Stimulated activated CD8-positive, alpha-beta memory T cell treated with anti-CD3 and anti-CD28 coated beads, Interleukin-7, amount 100 ng/mL, for 1 hour (primary cell): ENCODE measurements at places on chromosomes 4 and X.

GRCh38 chr4:145545538-145546174 is 64.0 kb downstream of the SMAD1 start:
- no peak for DNase-seq

DNA sequence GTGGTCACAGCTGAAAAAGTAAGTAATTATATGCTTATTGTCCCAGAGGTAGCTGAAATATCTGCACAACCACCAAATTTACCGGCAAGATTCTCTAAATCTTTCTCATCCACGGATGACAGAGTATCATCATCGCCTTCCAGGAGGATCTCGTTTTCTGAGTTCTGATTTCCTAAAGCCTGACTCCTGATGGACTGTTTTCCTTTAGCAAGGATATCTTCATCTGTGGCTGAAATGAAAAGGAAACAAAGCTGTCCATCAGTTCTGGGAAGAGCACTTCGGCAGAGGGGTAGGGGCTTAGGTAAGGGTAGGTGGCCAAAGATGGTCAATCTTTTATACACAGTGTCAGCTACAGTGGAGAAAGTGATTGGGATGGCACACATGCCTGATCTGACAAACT is 8.7 kb downstream of the MAB21L2 start:
- no peak for DNase-seq

DNA sequence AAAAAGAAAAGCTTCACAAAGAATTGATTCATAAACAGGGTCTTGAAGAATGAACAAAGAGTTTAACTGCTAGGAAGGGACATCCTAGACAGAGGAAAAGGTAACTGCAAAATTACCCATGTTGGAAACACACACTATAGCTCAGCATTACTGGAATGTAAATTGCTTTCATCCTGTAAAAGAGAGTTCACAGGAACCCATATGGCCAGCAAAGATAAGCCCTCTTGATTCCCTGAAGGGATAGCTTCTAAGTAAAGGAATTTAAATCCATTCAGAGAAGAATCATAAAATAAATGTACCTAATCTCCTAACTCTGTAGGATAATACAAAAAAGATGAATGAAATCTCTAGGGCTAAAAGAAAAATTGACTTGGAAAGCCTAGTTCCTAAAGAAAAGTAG is 107.1 kb upstream of the INTU start:
- no peak for DNase-seq

GRCh38 chrX:21295246-21295820 is 78.9 kb upstream of the CNKSR2 start:
- no peak for DNase-seq

GRCh38 chr4:170248576-170248975 is 158.8 kb upstream of the AADAT start:
- DNase-seq, result no peak

DNA sequence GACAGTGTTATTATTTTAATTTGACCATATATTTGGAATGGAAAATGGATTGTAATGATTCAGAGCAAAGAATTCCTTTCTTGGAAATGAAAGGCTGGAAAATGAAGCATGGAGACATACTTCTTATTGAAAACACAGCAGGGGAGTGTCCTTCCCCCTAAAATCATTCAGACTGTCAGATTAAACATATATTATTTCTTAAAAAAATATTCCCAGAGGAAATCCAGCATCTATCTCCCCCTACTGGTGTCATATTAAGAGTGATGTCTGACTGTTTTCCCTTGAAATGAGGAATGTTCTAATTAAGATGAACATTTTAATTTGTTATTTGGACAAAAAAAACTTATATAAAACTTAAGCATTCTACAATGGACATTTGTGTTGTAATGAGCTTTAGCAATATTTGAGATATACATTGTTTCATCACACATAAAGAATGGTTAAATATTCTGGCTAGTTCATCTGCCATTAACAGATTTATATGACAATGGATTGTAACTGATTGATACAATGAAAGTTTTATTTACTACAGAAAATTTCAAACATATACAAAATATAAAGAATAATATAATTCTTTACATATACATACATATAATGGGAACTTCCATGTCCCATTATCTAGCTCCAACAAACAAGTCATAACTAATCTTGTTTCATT is 264.6 kb downstream of the SPRY1 start:
- no peak for DNase-seq

DNA sequence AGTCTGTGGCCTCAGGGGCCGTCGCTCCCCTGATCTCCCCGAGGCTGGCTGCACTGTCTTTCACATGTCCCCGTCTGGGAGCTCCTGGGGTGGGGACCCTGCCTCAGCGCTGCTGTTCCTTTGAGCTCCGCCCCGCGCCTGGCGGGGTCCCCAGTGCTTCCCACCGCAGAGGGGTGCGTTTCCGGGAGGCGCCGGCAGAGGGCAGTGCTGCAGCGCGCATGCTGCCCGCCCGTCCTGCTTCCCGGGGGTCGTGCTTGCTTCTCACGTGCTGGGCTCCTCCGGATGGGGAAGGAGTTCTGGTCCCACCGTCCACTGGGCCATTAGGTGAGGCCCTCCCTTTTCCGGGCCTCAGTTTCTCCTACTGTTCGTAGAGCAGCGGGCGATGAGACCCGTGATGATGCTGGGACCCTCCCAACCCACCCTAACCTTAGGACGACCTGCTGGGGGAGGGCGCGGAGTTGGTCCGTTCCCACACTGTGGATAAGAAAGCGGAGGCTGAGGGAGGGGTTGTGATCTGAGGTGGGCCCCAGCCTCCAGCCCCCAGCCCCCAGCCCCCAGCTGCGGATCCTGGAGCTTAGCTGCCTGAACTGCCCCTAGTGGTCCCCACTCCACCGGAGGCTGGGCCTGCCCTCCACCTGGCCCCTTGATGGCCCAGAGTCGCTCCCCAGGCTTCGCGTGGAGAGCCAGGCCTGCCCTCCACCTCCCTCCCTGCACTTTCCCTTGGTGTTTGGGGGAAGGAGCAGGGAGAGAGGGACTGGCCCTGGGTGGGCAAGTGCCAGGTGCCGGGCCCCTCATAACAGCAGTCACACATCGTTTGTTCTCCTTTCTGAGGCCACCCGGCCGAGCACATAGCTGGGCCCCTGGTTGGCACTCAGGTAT is 15.3 kb downstream of the CPZ start:
- DNase-seq, result no peak

GRCh38 chr4:164551713-164552040 is 202.3 kb upstream of the SMIM31 start:
- DNase-seq, result no peak

DNA sequence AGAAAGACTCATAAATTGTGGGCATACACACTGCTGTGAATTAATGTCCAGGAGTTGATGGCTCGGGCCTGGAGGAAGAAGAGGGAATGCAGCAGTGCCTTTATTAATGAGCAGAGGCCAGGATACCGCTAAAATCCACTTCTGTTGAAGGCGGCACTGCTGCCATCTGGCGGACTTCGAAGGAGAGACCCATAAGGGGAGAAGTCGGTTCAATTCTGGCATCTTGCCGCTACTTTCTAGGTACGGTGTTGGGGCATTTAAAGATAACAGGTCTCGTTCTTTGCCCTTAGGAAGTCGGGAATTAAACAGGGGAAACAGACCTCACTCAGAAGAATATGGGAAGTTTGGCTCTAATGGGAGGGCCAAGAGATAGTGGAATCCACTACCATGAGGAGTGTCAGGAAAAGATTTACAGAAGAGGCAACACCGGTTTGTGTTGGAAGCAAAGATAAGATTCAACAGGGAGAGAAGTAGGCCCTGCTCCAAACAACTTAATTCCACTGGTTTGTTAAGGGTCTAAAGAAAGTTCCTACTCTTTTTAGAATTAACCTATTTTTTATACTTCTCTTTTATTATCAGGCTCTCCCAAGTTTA is 133.6 kb upstream of the GIMD1 start:
- no peak for DNase-seq

- no peak for DNase-seq
Measured at GRCh38 chrX:14529290-14529989, at the start of gene GLRA2. GLRA2 (plus strand) TSS chrX:14529536; CDS start chrX:14530058, 522 bp downstream.

DNA sequence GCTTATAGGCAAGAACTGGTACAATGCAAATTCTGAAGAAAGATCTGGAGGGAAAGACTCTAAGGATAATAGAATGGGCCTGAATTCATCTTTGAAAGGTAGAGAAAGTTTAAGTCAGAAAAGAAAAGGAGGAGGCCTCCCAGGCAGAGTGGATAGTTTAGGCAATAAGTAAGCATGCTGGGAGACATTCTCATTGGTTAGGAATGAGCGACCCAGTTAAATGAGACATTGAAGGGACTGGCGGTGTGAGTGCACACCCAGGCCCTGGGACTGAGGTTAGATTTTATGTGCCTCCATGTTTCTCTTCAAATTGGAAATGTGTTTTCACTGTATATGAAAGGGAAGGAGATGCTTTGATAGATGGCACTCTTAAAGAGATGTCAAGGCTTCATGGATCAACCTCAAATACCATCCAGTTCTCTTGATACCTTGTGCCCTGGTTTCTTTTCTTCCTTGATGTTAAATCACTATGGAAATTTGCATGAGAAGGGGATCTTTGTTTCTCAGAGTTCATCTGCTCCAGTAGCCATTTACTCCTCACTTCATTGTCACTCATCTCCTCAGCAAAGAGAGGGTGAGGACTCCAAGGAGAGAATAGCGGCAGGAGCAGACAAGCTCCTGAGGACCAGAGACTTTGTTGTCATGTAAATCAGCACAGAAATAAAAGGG is 584.2 kb upstream of the INTU start:
- DNase-seq, result no peak

- no peak for DNase-seq
Measured at GRCh38 chr4:41471126-41472071, 66.6 kb upstream of the LIMCH1 start.

- no peak for DNase-seq
Measured at GRCh38 chr4:3128976-3129375, 54.5 kb downstream of the HTT start.

DNA sequence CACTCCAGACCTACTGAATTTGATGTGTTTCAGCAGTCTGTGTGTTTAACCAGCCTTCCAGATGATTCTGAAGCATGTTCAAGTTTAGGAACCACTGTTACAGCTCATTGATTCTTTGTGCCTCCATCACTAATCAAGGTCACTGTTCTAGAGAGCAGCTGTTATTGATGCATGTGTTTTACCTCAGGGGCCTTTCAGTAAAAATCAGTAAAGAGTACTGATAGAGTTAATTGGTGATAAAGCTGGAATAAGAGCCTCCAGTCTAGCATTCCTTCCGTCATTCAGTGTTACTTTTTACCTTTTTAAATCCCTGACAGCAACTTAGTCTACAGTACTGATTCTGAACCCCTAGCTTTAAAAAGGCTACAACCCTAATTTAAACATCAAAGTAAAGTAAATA is 12.9 kb downstream of the CPEB2 start:
- DNase-seq, result no peak

DNA sequence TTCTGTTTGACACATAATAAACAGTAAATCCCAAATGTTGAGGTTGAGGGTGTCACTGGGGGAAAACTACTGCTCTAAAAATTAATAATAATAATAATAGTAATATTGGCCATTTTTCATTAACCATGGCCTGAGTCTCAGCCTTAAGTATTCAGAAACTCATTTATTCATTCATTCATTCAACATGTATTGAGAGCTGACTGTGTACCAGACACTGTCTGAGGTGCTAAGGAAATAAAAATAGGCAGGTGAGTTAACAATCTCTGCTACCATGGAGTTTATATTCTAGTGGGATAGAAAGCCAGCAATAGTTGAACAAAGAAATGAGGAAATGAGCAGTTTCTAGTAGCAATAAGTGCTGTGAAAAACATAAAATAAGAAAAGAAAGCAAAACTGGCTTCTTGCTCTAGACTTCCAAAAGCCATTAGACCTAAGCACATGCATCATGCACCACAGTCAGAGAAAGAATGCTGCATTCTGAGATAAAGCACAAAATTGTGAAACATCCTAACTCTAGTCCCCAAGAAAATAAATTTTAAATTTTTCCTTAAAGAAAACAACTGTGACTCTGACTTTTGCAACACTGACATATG is 278.7 kb downstream of the RCHY1 start:
- DNase-seq, result no peak

GRCh38 chr4:4269331-4269731 is 20.6 kb downstream of the LYAR start:
- DNase-seq, result no peak

GRCh38 chrX:71941776-71942175 is 31.1 kb downstream of the NHSL2 start:
- DNase-seq, result no peak

GRCh38 chr4:17468619-17469221 is 43.2 kb downstream of the QDPR start:
- no peak for DNase-seq

- DNase-seq, result no peak
Measured at GRCh38 chrX:34559325-34559724, 97.8 kb downstream of the TMEM47 start.

DNA sequence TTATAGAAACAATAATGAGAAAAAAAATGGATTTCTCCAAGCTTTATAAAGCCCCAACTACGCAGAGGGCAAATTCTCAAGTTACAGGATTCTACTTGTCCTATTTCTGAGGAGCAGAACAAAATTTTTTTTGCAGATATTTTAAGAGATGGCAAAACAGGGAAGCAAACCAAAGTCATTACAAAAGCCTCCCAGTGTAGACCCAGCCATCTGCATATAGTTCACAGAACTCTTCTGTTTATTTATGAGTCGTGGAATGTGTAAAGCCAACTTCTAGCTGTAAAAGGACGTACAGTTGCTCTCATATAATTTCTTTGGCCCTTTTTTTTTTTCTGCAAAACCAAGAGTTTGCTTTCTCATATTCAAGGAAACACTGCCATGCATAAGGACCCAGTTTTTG is 120.4 kb downstream of the PCDH7 start:
- DNase-seq, result no peak

DNA sequence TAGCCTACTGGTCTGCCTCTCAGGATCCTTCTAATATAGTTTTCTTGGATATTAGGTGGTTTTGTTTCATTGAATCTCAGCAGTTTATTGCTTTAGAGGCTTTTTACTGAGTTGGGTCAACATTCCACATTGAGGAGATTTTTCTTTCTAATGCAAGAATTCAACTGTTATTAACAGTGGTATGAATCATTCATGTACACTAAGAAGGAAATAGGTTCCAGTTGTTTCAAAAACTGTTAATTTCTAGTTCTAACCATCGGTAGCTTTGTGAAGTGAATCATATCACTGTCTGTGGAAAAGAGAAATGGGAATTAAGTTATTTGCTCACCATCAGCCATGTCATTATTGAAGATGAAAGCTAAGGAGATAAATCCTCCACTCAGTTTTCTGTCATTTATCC is 331.5 kb downstream of the RPA4 start:
- DNase-seq, result no peak

DNA sequence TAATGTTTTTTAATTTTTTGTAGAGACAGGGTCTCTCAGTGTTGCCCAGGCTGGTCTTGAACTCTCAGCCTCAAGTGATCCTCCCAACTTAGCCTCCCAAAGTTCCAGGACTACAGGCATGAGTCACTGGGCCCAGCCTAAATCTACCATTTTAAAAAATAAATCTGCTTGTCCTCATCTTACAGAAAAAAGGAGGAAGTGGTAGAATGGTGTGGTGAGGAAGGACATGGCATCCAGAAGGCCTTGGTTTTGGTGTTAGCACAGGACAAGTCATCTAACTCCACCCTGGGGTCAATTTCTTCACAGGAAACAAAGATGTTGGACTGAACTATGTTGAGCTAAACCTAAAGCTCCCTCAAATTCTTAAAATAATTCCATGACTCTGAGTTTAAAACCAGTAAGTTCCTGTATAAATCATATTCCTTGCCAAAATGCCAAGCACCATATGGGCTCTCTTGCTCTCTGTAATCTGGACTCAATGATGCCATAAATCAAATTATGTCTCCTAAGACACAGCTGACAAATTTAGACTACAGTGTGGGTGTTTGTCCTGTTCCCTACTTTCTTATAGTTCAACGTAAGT is 253.9 kb upstream of the NOCT start:
- no peak for DNase-seq

GRCh38 chr4:67087897-67088296 is 457.4 kb downstream of the CENPC start:
- DNase-seq, result no peak

GRCh38 chrX:133440797-133441163 is 25.5 kb upstream of the GPC4 start:
- no peak for DNase-seq
